Endodermal cell (in vitro differentiated cells): ENCODE measurements at places on chromosomes 7 and 10.

DNA sequence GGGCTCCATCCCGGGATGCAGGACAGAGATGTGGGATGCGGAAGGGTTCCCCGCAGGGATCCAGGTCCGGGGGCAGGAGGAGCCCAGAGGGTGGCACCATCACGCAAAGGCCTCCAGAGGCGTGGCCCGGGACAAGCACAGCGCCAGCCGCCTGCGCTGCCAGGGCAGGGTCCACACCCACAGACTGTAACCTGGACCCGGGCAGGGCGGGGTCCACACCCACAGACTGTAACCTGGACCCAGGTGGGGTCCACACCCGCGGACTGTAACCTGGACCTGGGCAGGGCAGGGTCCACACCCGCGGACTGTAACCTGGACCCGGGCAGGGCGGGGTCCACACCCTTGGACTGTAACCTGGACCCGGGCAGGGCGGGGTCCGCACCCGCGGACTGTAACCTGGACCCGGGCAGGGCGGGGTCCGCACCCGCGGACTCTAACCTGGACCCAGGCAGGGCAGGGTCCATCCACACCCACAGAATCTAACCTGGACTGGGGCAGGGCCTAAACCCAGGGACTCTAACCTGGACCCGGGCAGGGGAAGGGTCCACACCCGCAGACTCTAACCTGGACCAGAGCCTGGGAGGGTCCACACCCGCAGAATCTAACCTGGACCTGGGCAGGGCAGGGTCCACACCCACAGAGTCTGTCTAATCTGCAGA, 37.5 kb upstream of the SUN1 start:
- H3K27me3 ChIP-seq, result no peaks in the 10 kb centered on the region
- DNase-seq, result no peak
- H3K4me1 ChIP-seq, result no peaks in the 10 kb centered on the region
- no peak overlapping the region for H3K4me3 ChIP-seq
- H3K27ac ChIP-seq, result no peak overlapping the region

- H3K36me3 ChIP-seq, result no peaks in the 10 kb centered on the region
- H3K4me3 ChIP-seq, result no peak overlapping the region
- H3K27me3 ChIP-seq, result no peaks in the 10 kb centered on the region
- no peak overlapping the region for H3K27ac ChIP-seq
- DNase-seq, result no peak
Measured at GRCh38 chr10:18240185-18240882, 100.1 kb downstream of the CACNB2 start.

DNA sequence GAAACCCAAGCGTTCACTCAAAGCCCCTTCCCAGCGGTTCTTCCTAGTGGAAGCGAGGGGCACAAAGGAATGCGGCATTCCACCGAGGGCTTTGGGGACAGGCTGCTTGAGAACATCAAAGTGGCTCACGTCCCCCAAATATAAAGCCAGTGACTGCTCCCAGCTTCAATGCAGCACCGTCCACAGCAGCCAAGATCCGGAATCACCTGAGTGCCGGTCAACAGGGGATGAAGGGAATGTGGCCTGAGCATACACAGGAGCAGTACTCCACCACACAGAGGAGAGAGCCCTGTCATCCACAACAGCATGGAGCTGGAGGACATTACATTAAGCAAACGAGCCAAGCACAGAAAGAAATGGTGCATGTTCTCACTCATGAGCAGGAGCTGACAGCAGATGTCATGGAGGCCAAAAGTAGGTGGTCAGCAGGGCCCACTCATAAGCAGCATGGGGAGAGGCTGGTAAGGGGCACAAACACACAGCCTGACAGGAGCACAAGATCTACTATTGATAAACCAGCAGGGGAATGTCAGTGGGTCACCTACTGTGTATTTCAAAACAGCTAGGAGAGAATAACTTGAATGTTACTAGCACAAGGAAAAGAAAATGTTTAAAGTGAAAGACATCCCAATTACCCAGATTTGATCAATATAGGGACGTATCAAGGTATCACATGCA, 79.5 kb downstream of the DIP2C start:
- H3K27ac ChIP-seq, result peak overlapping the region; percentile 45
- no peak overlapping the region for H3K4me3 ChIP-seq
- no peaks in the 10 kb centered on the region for H3K27me3 ChIP-seq

DNA sequence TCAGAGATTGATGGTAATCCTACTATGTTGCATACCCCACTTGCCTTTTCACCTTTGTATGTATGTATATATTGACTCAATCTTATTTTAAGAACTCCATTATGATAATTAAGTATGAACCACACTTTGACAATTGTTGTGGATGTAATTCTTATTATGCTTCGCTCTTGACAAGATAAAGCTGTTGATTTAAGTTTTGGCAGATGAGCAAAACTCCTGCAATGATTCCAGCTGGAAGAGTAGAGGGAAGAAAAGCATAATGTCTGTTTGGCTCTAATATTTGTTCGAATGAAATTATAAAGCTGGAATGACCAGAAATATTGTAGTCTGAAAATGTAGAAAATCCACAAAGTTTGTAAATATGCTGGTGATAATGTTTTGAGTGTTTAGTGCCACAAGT, 83.8 kb upstream of the AKR1E2 start:
- DNase-seq, result no peak
- H3K36me3 ChIP-seq, result no peaks in the 10 kb centered on the region
- no peak overlapping the region for H3K27ac ChIP-seq
- H3K27me3 ChIP-seq, result no peaks in the 10 kb centered on the region

DNA sequence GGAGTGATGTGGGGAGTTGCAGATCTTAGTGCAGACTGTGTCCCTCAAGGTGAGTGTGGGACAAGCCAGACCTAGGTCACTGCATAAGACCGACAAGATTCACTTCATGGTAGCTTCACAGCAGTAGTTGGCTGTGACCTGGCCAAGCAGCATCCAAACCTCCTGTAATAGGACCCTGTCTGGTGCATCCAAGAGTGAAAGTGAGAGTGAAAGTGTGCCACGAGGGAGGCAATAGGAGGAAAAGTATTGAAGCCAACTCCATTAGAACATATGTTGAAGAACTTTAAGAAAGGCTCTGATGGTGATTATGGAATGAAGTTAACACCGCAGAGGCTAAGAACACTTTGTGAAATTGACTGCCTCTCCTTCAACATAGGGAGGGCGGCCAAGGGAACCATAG, 7.8 kb upstream of the ZNF33B start:
- H3K27me3 ChIP-seq, result no peaks in the 10 kb centered on the region
- no peaks in the 10 kb centered on the region for H3K36me3 ChIP-seq
- no peak for DNase-seq
- H3K27ac ChIP-seq, result no peak overlapping the region

- H3K27ac ChIP-seq, result no peak overlapping the region
- H3K36me3 ChIP-seq, result no peaks in the 10 kb centered on the region
- H3K4me1 ChIP-seq, result peaks cover 4% of the 10 kb centered on the region
Measured at GRCh38 chr10:111762114-111762513, 421.5 kb downstream of the GPAM start.

DNA sequence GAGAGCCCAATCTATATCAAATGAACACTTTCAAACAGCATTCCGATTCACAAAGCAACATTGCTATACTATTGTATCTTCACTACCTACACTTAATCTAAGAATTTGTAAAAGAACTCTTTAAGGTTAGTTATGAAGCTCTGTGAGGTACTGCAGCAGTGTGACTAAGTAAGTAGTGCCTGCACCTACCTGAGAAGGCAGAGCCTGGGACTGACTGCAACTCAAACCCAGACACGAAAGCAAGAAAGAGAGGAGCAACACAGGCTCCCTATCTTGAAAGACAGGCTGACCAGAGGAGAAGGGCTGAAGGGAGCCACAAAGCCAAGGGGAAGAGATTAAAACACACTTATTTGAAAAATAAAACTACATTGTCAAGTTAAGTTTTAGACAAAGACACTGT, 160.1 kb downstream of the GLI3 start:
- no peak overlapping the region for H3K4me3 ChIP-seq
- no peaks in the 10 kb centered on the region for H3K36me3 ChIP-seq
- peak overlapping the region; percentile 50 for H3K27ac ChIP-seq
- H3K27me3 ChIP-seq, result no peaks in the 10 kb centered on the region
- H3K4me1 ChIP-seq, result no peaks in the 10 kb centered on the region

GRCh38 chr7:94612661-94613060, 43.3 kb downstream of the SGCE start:
- DNase-seq, result no peak
- H3K4me3 ChIP-seq, result no peak overlapping the region
- no peak overlapping the region for H3K27ac ChIP-seq
- H3K27me3 ChIP-seq, result no peaks in the 10 kb centered on the region

GRCh38 chr10:31083765-31084184, 52.1 kb upstream of the ZNF438 start:
- no peaks in the 10 kb centered on the region for H3K36me3 ChIP-seq
- H3K4me1 ChIP-seq, result no peaks in the 10 kb centered on the region
- peak; percentile 86 for DNase-seq
- no peaks in the 10 kb centered on the region for H3K27me3 ChIP-seq
- no peak overlapping the region for H3K4me3 ChIP-seq

DNA sequence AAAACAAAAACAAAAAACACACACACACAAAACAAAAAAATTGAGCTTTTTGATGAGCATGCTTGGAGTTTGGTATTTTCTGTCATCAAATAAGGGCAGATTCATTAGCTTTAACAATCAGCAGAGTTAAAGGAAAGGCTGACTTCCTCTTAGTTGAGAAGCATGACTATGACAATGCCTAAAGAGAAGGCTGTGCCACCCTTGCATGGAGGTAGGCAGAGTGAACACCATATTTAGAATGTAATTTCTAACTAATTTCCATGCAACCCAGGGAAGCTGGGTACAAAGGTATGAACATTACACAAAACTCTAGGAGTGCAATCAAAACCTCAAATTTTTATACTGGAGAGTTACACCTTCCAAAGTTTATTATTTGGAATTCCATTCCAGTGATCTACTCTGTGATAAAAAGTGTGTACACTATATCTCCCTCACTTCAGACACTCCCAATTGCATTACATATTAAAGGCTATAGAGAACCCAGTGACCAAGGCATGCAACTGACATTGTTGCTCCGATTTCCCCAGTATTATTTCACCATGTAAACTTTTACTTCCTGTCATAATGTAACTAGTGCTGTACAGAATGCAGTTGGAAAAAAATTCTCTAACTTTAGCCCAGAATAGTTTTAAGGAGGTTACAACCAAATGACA, 9.4 kb upstream of the CYCS start:
- no peaks in the 10 kb centered on the region for H3K27me3 ChIP-seq
- no peaks in the 10 kb centered on the region for H3K36me3 ChIP-seq
- H3K4me3 ChIP-seq, result no peak overlapping the region
- no peaks in the 10 kb centered on the region for H3K4me1 ChIP-seq
- no peak for DNase-seq

- DNase-seq, result peak; percentile 51
- H3K27ac ChIP-seq, result peak overlapping the region; percentile 93
- peaks cover 15% of the 10 kb centered on the region for H3K4me1 ChIP-seq
- no peaks in the 10 kb centered on the region for H3K36me3 ChIP-seq
Measured at GRCh38 chr10:24209432-24209771, 464 bp downstream of the KIAA1217 start.

DNA sequence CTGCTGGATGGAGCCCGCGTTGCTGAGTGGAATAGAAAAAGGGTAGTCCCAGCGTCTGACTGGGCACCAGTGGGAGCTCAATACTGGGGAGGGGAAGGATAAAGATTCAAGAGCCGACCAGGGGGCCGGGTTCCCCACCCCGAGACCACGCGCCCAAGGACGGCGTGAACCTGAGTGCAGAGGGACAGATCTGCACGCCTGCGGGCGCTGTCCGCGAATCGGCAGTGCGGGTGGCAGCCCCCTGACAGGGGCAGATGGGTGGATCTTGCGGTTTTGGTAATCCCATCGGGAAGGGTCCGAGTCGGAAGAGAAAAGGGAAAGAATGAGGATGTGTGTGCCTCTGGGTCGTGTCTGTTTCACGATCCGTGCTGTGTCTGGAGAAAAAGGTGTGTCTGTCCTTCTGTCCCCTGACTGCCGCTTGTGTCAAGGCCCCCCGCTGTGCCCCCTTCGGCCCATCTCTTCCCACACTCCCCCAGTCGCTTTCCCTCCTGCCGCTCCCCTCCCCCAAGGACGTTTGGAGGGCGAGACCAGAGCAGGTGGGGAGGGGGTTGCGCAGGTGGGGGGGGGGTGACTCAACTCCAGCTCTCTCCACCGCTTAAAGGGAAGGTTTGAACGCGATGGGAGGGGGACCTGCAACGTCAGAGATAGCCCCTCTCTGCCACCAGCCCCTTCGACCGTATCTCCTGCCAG, 734 bp upstream of the VGF start:
- H3K4me1 ChIP-seq, result peaks cover 5% of the 10 kb centered on the region
- H3K27me3 ChIP-seq, result peaks cover 94% of the 10 kb centered on the region
- H3K4me3 ChIP-seq, result peak overlapping the region; percentile 71
- DNase-seq, result peak; percentile 75

GRCh38 chr7:144027974-144028373, 20.8 kb upstream of the OR2A5 start:
- H3K4me1 ChIP-seq, result no peaks in the 10 kb centered on the region
- no peaks in the 10 kb centered on the region for H3K36me3 ChIP-seq
- H3K4me3 ChIP-seq, result no peak overlapping the region
- no peak overlapping the region for H3K27ac ChIP-seq
- peaks cover 5% of the 10 kb centered on the region for H3K27me3 ChIP-seq
- no peak for DNase-seq

GRCh38 chr10:76643511-76643911, 994.1 kb downstream of the KCNMA1 start:
- no peak for DNase-seq
- H3K36me3 ChIP-seq, result no peaks in the 10 kb centered on the region
- H3K27me3 ChIP-seq, result no peaks in the 10 kb centered on the region
- H3K4me3 ChIP-seq, result no peak overlapping the region

DNA sequence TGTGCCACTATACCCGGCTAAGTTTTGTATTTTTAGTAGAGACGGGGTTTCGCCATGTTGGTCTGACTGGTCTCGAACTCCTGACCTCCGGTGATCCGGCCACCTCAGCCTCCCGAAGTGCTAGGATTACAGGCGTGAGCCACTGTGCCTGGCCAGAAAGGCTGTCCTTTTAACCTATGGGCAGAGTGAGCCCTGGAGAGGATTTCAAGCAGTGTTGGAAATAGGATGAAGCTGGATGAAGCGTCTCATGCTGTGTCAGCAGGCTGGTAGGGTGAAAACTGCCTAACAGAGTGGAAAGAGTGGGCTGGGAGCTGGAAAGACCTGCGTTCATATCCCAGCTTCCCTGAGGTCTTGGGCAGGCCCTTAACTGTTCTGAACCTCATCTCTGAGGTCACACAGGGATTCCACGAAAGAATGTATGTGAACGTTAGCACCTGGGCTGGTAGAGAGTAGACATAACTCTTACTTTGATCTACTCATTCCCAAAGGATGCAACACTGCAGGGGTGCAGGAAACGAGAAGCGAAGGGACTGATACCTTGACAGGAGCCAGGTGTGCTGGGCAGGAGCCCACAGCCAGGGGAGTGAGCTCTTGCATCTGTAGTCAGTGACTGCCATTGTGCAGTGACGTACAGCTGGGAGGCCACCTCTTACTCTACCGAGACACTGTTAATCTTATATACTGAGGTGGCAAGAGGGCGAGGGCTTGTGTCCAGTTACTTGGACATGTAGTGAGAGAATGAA, 34.1 kb downstream of the WBP1L start:
- no peaks in the 10 kb centered on the region for H3K36me3 ChIP-seq
- H3K27ac ChIP-seq, result peak overlapping the region; percentile 97
- peaks cover 35% of the 10 kb centered on the region for H3K4me1 ChIP-seq
- H3K4me3 ChIP-seq, result no peak overlapping the region
- no peaks in the 10 kb centered on the region for H3K27me3 ChIP-seq

- no peak overlapping the region for H3K4me3 ChIP-seq
- DNase-seq, result no peak
- no peaks in the 10 kb centered on the region for H3K4me1 ChIP-seq
Measured at GRCh38 chr10:13733071-13733470, 146.3 kb downstream of the PRPF18 start.

GRCh38 chr7:35792472-35792871, 8.4 kb upstream of the SEPTIN7 start:
- no peaks in the 10 kb centered on the region for H3K36me3 ChIP-seq
- H3K4me3 ChIP-seq, result no peak overlapping the region
- H3K4me1 ChIP-seq, result peaks cover 7% of the 10 kb centered on the region
- no peak overlapping the region for H3K27ac ChIP-seq
